ENCODE measurements at places on chromosomes 3 and 15.

GRCh38 chr15:88649286-88649733 is 10.5 kb downstream of the ISG20 start:
- peak; percentile 96 for DNase-seq

GRCh38 chr3:126304704-126305103 is 52.5 kb downstream of the KLF15 start:
- DNase-seq = no peak

DNA sequence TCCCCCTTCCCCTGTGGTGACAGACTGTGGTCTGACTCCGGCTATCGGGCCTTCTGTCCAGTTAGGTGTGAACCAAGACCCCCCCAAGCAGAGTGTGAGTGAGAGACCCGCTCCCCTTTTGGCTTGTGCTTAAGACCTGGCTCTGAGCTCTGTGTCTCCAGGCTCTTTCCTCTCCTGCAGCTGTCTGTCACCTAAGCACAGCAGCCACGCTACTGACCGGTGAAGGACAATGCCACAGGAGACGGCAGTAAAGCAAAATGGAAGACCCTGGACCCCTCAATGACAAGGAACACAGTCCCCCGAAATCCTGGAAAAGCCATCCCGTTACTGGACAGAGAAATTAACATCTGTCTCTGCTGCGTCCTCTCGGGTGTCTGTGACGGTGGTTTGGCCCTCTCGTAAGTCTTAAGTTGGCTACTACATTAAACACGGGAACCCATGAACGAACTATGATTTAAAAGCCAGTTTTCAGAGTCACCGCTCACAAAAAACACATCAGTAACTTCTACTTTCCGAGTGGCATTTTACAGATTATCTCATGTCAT is 53.7 kb downstream of the CHSY1 start:
- DNase-seq = no peak

DNA sequence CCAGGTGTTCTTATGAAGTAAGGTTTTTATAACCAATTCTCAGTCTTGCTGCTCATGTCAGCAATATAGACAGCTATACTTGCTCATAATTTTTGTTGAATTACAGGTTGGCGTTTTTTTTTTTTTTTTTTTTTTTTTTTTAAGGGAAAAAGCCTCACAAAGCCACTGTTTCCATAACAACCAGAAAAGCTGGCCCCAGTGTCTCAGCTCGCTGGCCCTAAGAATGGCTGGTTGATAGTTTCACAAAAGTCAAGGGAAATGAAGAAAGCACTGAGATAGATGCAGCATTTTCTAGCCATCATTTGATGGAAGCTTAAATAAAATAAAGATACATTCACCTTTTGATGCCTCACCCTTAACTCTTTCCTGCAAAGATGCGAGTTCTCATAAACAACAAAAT is 121.9 kb downstream of the C3orf70 start:
- DNase-seq = no peak

DNA sequence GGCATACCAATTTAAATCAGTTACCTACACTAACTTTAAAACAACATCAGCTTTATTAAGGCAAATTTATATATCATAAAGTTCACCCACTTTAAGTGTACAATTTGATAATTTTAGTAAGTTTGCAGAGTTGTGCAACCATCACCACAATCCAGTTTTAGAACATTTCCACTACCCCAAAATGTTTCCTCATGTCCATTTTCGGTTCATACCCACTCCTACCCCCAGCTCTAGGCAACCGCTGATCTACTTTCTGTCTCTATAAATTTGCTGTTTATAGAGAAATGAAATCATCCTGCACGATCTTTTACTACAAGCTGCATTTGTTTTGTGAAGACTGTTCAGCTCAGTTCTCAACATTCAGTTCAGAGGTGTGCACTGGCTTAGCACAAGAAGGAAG is 31.5 kb upstream of the FAM81A start:
- no peak for DNase-seq

GRCh38 chr15:89799011-89799911 is 15.4 kb downstream of the ANPEP start:
- DNase-seq = no peak

- no peak for DNase-seq
Measured at GRCh38 chr3:124453189-124453588, 277.1 kb upstream of the UMPS start.

DNA sequence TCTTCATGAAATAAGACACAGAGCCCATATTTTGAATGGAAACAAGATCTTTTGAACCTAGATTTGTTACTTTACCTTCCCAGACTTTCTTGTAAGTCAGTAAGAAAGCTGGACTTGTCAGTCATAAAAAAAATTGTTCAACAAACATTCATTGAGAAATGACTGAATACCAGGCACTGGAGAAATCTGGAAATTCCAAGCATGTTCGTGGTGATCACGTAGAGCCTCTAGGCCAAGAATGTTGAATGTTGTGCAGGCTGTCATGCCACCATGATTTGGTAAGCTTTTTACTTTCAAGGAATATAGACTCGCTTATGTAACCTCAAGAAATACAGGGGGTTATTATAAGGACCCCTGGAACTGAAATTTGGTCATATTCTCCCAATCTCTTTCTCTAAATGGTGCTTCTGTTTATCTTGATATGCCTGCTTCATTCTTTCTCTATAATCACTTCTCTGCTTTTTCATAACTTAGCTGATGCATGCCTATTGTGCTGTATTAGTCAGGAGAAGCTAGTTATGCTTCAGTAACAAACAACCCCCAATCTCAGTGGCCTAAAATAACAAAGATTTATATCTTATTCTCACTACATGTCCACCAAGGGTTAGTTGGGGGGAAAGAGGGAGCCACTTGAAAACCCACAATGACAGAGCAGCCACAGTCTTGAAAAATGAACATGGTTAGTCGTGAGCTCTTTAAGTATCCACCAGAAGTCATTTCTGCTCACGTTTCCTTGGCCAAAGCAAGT is 3.4 kb upstream of the TPM1 start:
- DNase-seq = peak; percentile 94

DNA sequence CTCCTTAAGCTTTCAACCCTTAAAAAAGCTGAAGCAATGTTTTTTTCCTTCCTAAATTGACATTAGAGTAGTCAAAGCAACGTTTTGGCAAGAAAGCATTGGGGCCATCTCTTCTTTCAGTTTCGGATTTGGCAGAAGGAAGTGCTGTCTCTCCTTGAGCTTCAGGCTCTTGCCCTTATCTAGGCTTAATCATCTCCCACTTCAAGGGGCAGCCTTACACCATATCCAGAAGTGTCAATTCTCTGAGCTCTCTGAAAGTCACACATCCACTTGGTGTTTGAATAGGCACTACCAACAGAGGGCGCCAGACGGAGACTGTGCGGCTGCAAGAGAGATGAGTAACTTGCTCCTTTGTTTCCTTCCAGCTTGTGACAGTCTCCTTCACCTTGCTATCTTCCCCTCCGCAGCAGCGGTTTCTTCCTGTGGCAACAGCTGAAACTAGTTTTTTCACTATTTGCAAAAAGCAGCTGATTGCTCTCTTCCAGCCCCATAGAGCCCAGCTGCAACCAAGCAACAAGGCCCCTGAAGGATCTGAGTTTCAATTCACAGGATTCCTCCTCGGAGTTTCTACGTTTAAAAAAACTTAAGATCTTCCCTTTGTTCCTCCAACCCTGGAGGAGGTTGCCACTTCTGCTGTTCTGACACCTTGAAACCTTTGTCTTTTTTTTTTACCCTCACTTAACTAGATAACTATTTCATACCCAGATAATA is 147.0 kb upstream of the SLCO3A1 start:
- DNase-seq = peak; percentile 65

- peak; percentile 49 for DNase-seq
Measured at GRCh38 chr3:69161587-69162307, 39.4 kb upstream of the LMOD3 start.

GRCh38 chr3:52215351-52215750 is 10.1 kb downstream of the TLR9 start:
- no peak for DNase-seq
